AG04449 (cell line): ENCODE measurements at places on chromosomes 5 and 9.
A peak's percentile ranks its signal among the peaks of the same experiment; 100 is the strongest.

DNA sequence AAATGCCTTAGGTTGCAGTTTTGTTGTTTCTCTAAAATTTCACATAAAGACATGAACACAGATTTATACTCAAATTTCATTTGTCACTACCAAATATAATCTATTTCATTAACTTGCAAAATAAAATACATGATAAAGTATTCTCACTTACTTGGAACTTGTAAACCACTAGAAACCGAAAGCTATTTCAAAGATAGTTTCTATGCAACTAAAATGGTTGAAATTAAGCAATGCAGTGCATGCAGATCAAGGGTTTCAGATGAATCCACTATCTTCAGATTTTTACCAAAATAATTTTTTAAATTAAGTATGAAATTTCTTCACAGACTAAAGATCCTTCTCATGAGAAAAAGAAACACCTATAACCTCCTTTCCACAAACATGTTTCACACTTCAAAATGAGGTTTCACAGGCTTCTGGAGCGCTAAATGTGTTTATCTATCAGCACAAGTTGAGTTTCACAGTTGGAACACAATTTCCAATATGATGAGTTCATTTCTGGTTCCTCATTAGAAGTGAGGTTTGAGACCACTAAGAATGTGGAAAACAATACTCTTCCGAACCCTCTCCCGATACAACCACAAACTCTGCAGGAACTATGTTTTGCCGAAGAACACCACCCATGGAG is 63.9 kb downstream of the EPB41L4A start:
- DNase-seq: no peak

- DNase-seq: no peak
Measured at GRCh38 chr5:149873896-149874295, 70.7 kb downstream of the PDE6A start.

DNA sequence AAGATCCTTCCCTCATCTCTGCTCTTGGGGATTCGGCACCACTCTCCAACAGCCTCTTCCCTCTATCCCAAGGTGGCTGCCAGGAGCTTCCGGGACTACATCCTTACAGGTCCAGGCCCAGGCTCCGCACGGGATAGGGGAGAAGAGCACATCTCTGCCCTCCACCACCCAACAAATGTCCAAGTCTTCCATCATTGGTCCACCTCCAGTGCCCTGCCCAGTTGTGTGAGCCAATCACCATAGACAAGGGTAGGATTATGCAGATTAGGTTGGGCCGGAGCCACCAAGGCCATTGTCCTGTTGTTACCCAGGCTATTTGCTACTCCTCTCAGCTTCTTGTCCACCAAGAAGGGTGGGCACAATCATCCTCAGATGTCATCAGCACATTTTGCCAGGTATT is 9.1 kb downstream of the UNC5A start:
- no peak for DNase-seq

- DNase-seq: no peak
Measured at GRCh38 chr9:109981091-109981490, 201.1 kb downstream of the PALM2AKAP2 start.

- no peak for DNase-seq
Measured at GRCh38 chr9:110928599-110928998, 109.7 kb downstream of the LPAR1 start.

- DNase-seq: no peak
Measured at GRCh38 chr9:86128235-86128822, 29.0 kb upstream of the GOLM1 start.

GRCh38 chr5:149294872-149295829 is 23.5 kb downstream of the AFAP1L1 start:
- no peak for DNase-seq

- no peak for DNase-seq
Measured at GRCh38 chr9:108069991-108070390, 580.4 kb upstream of the KLF4 start.

GRCh38 chr5:78927657-78928282 is 57.3 kb downstream of the ARSB start:
- DNase-seq: peak; percentile 53

- no peak for DNase-seq
Measured at GRCh38 chr5:176787676-176788075, 22.7 kb upstream of the UNC5A start.

DNA sequence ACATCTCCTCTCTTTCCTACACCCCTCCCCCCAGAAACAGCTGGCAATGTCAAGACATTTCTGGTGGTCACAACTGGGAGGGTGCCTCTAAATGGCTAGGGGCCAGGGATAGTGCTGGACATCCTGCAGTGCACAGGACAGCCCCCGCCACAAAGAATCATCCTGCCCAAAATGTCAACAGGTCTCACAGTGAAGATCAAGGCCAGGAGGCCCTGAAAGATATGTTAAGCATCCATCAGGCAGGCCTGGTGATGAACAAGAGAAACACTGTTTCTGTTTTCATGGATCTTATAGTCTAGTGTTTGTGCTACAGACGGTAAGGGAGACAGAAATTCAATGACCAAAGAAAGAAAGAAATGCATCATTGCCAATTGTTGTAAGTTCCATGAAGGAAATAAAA is 45.9 kb downstream of the WWC1 start:
- no peak for DNase-seq

DNA sequence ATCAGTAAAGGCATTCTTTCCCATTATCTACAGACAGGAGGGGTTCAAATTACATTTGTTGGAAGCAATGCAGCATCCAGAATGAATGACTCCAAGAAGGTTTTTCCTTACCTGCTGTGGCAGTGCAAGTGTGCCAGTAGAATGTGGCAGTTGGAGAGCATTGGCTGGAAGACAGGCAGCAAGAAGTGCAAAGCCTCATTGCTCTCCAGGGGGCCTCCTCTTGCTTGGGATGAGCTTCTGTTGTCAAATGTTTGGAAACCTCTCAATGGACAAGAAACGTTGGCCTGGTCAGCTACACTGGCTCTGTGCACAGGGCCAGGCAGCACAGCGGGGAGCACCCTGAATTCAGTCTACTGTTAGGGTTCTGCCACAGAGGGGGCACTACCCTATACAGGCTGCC is 226.6 kb downstream of the ADCY2 start:
- DNase-seq: no peak

GRCh38 chr9:83238871-83239640 is 176.1 kb upstream of the RASEF start:
- no peak for DNase-seq

GRCh38 chr9:123586275-123586674 is 230.3 kb downstream of the CRB2 start:
- DNase-seq: no peak

DNA sequence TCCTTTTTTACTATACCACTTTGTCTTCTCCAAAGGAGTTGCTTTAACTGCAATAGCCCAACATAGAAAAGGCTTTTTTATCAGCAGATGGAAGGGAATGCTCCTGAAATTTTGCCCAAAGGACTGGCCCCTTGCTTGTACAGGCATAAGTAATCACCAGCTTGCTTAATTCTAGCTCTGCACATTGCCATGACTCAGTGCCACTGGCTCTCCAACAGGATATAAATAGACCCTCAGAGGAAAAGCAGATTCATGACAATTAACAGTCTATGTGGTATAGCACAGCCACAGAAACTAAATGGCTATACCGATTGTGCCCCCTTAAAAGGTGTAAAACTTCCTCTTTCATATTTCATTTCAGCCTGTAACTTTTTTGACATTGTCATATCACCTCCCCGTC is 227.0 kb downstream of the ZNF608 start:
- peak; percentile 77 for DNase-seq

GRCh38 chr9:27293996-27294395 is 3.0 kb downstream of the EQTN start:
- no peak for DNase-seq

- DNase-seq: no peak
Measured at GRCh38 chr9:85484235-85484634, 257.5 kb downstream of the AGTPBP1 start.

DNA sequence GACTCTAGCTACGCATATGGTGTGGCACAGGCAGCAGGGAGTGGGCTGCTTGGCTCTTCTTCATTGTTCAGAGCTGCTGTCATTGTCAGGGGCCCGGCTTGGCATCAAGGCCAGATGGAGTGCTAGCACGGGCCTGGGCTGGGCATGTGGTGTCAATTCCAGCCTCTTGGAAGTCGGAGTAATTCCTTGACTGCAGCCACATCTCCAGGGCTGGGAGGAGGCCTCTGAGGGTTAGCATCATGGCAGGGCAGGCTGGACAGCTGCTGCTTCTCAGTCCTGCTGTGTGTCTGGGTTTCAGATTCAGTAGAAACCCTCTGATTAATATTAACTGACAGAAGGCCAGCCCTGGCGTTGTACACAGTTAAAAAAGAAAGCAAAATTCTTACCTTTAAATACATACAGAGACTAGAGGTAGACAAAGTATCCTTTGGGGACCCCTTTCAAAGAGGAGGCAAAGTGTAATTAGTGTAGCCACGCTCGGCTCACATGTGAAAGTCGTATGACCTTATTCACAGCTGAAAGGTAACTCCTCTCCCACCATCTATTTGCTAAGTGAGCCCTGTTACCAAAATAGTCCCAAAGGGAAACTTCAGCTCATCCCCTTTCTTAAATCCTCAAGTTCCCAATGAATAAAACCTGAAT is 126.4 kb downstream of the DOCK2 start:
- DNase-seq: no peak

GRCh38 chr9:134666831-134667230 is 25.2 kb downstream of the COL5A1 start:
- DNase-seq: no peak

DNA sequence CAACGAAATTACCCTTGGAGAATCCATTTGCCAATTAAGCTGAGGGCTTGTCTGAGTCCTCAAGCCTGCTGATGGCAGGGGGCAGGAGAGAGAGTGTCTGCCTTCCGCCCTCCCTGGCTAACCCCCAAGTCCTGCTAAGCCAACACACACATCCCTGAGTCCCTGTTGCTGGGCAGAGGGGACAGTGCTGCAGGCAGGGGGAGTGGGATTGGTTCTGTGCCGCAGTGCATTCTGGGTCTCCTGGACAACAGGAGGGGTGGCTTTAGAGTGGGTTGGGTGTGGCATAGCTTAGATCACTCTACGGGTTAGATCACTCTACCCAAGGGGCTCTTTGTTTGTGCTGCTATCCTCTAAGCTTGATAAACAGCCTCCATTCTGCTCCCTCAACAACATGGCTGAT is 427.7 kb downstream of the CDK5RAP2 start:
- DNase-seq: no peak

- no peak for DNase-seq
Measured at GRCh38 chr5:144971108-144971850, 800.6 kb downstream of the KCTD16 start.

- DNase-seq: peak; percentile 71
Measured at GRCh38 chr5:169753795-169754194, 116.7 kb downstream of the DOCK2 start.

- no peak for DNase-seq
Measured at GRCh38 chr9:35342221-35342958, 147.5 kb upstream of the RUSC2 start.

GRCh38 chr9:100670719-100671118 is 92.8 kb downstream of the CAVIN4 start:
- DNase-seq: no peak

GRCh38 chr5:127373858-127374491 is 83.4 kb downstream of the MEGF10 start:
- no peak for DNase-seq

DNA sequence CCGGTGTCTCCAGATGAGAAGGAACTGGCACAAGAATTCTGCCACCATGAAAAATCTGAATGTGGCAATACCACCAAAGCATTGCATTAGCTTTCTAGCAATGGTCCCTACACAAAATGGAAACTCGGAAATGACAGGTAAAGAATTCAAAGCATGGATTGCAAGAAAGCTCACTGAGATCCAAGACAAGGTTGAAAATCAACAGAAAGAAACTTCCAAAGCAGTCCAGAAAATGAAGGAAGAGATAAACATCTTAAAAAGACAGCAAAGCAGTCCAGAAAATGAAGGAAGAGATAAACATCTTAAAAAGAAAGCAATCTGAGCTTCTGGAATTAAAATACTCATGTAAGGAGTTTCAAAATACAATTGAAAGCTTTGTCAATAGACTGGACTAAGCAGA is 16.8 kb upstream of the GRXCR2 start:
- DNase-seq: no peak

- DNase-seq: no peak
Measured at GRCh38 chr5:1406681-1407640, 38.3 kb downstream of the SLC6A3 start.

- no peak for DNase-seq
Measured at GRCh38 chr9:134339183-134339806, 13.0 kb downstream of the RXRA start.
